ENCODE measurements at places on chromosomes 4 and X.

DNA sequence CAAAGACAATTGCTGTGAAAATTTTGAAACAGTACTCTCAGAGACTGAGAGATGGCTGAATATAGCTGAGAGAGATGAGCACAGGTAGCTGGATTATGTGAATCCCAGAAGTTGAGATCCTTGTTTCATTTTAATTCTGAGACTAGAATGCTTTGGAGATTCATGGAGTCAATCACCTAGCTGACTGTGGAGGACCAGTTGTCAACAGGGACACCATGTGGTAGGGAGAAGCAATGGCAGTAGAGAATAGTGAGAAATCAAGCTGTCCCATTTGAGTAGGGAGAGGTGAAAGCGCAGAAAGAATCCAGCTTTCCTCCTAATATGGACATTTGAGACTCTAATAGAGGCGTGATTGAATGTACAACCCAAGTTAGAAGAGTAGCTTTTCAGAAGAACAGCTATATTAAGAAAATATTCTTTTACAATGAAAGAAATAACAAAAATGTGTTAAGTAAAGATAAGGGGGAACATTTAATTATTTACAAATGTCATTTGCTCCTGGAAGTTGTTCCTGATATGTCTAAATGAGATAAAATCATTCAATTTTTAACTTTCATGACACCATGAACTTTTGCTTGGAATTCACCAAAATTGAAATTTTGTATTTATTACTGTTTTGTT is 30.3 kb upstream of the GLRB start:
- DNase-seq = peak; percentile 24

GRCh38 chrX:17182317-17182716 is 192.7 kb upstream of the NHS start:
- DNase-seq = no peak

DNA sequence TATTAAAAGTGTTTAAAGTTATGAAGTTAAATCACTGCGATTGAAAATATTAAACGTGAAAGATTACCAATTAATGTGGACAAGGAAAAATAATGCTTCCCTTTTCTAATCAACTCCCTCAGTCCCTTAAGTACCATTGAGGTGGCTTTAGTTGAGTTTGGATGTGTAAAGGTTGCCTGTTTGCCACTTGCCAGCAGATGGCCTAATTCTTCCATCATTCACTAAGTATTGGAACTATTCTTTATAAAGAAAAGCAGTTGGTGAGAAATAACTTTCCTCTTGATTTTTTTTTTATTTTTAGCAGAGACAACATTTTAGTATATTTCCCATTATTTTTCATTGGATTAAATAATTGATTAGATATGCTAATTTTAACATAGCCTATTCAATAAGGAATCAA is 295.9 kb upstream of the TACR3 start:
- peak; percentile 6 for DNase-seq

- no peak for DNase-seq
Observed at GRCh38 chrX:105098812-105099211, 121.7 kb downstream of the TEX13A start.
